Stimulated activated CD4-positive, alpha-beta T cell treated with anti-CD3 and anti-CD28 coated beads, Interleukin-4, amount 100 ng/mL, for 1 hour (primary cell): ENCODE measurements at places on chromosomes 1 and 21.

DNA sequence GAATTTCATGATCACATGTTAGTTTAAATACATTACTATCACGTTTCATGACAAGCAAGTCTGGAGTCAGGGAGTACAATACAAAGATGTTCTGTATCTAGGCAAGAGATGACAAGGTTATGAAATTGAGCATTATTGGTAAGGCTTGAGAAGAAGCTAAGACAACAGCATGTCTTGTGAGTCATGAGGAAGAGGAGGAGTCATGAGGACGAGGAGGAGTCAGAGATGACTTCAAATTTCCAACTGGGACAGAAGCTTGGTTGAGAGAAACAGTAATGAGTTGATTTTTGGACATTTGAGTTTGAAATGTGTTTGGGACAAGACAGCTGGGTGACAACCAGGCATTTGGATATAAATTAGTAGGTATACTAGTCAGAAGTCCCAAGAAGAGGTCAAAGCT, 4.3 kb upstream of the UBE2U start:
- no peak for DNase-seq

DNA sequence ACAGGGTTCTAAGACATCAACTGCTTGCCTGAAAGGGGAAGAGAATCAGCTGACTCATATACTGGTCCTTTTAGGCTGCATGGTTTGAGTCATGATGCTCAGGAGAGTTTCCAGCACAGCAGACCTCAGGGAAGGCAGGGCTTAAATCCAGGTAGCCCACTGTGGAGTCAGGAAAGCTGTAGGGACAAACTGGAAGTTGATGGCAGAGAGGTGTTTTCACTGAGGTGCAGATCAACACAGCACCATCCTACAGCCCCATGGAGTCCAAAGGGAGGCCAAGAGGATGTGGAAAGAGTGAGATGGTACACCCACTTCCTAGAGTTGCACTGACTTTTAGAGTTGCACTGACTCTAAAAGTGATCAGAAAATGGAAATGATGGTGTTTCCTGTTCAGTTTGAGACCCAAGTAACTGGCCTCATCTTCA, 252.4 kb upstream of the DUSP10 start:
- DNase-seq, result no peak

DNA sequence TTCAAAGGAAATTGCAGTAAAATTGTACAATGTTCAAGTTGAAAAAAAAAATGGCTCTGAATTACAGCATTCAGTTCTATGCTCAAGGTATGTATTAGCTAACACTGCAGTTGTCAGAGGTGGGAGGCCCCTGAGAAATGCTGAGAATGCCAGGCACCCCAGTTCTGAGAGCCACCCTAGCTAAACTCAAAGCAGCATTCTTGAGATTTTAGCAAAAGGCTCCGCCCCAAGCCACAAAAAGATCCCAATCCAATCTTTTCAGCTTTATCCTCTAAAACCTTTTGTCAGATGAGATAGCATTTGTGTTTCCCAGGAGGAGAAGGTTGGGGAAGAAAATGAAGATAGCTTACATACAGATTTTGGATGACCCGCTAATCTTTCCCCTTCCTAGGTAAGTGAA, 68.8 kb downstream of the SMYD2 start:
- DNase-seq, result no peak

GRCh38 chr1:88562991-88563390, 121.1 kb upstream of the PKN2 start:
- DNase-seq, result no peak

- no peak for DNase-seq
Observed at GRCh38 chr1:204909109-204909508, 38.4 kb downstream of the NFASC start.

DNA sequence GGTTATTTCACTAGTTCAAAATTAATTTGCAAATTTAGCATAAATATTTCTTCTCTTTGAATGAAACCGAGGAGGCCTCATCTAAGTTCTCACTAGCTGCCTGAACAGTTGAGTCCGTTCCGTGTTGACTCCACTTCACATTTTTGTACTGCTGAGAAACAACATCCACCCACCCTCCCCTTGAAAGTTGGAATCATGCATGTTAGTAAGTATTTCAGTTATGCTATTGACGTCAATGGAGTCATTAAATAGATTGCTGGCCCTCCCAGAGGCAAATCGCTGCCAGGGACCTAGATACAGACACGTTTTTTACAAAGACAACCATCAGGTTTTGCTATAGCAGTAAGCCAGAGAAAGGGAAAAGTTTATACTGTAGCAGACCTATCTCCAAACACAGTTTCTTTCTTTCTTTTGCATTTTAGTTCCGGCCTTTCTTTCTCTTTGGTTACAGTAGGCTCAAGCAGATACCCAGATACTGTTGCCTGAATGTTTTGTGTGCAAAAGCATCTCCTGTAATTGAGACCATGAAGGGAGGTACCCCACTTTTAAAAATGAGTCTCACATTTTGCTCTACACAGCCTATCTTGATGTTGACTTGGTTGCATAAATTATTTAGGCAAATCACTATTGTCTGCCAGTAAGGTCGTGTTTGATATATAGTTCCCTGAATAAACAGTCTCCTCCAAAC, 262.6 kb upstream of the SGIP1 start:
- peak; percentile 44 for DNase-seq

- no peak for DNase-seq
Observed at GRCh38 chr1:52706136-52706670, 8.1 kb upstream of the COA7 start.

GRCh38 chr1:106962591-106962990, 93.9 kb upstream of the PRMT6 start:
- no peak for DNase-seq

- no peak for DNase-seq
Observed at GRCh38 chr1:7786795-7787194, 2.7 kb downstream of the PER3 start.

- DNase-seq, result no peak
Observed at GRCh38 chr1:41659903-41660302, 175.4 kb upstream of the EDN2 start.

DNA sequence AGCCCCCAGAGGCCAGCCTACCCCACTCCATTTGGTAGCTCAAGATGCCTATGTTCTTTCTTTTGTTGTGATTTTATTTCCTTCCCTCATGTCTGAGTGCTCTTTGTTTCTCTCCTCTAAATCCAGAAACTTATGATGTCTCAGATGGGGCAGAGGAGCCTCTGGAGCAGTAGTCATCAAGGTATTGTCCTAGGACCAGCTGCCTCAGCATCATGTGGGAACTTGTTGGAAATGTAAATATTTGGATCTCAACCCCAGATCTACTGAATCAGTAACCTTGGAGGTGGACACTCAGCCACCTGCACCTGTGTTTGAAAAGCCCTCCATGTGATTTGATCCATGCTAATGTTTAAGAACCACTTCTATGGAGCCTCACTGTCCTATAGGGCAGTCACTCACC, 593.1 kb upstream of the PLXNA2 start:
- no peak for DNase-seq

DNA sequence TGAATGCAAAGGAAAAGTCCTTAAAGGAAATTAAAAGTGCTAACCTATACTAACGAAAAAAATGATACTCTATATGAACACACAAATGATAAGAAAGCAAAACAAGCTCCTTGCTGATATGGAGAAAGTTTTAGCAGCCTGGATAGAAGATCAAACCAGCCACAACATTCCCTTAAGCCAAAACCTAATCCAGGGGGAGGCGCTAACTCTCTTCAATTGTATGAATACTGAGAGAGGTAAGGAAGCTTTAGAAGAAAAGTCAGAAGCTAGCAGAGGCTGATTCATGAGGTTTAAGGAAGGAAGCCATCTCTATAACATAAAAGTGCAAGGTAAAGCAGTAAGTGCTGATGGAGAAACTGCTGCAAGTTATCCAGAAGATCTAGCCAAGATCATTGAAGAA, 3.4 kb downstream of the KRTAP23-1 start:
- DNase-seq, result no peak

- no peak for DNase-seq
Observed at GRCh38 chr1:167298325-167298724, 77.6 kb downstream of the POU2F1 start.

DNA sequence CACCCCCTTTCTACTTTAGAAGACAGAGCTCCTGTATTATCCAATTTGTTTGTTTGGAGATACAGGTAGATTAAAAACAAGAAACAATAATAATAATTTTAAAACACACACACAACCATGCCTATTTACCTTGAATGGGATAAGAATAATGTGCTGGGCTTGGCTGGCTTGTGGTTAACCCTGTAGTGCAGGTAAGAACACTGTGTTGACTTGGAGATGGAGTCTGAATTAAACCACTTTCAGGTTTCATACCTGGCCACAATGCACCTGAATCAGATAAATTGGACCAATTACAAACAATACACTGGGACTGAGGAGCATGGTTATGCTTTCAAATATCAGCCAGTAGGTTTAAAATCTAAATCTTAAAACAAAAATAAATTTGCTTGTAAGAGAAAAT, 60.8 kb downstream of the EYA3 start:
- DNase-seq, result no peak

DNA sequence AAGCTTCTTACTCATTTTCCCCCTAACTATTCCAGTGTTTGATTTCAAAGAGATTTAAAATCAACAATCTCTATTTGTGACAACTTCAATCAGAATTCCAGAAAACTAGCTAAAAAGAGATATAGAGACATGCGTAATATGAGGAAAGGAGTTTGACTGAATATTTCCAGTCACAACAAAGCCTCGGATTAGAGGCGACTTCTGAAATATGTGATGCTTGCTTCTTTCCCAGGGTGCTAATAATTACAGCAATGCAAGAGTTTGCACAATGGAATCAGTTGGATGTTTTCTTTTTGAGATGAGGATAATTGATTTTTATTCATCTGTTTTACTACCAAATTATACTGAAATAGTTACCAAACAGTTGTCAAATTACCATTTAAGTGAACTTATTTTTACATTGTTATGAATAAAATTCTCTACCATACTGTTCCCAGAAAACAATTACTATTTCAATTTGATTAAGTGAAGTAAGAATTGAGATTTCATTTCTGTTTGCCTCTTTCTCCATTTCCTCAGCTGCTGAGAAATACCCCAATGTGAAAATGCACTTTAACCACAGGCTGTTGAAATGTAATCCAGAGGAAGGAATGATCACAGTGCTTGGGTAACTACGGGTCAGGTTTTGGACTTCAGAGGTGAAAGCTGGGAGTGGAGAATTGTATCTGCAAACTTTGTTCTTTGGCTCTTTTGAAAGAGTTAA, 28.1 kb downstream of the KMO start:
- no peak for DNase-seq

- DNase-seq, result no peak
Observed at GRCh38 chr1:50559421-50559820, 136.2 kb upstream of the DMRTA2 start.

GRCh38 chr1:227092069-227092468, 152.0 kb downstream of the COQ8A start:
- no peak for DNase-seq

GRCh38 chr1:84598418-84598817, 24.2 kb upstream of the CTBS start:
- DNase-seq, result no peak

- DNase-seq, result no peak
Observed at GRCh38 chr21:43585924-43586413, 73.3 kb downstream of the HSF2BP start.

GRCh38 chr1:158180741-158181576, at the start of gene CD1D:
Gene CD1D (plus strand): TSS chr1:158180895. CDS start chr1:158181102, 207 bp downstream.
- DNase-seq, result no peak

GRCh38 chr1:43402089-43402865, 12.6 kb downstream of the SZT2 start:
- DNase-seq, result no peak

GRCh38 chr21:26809745-26810144, 35.5 kb downstream of the ADAMTS1 start:
- no peak for DNase-seq

DNA sequence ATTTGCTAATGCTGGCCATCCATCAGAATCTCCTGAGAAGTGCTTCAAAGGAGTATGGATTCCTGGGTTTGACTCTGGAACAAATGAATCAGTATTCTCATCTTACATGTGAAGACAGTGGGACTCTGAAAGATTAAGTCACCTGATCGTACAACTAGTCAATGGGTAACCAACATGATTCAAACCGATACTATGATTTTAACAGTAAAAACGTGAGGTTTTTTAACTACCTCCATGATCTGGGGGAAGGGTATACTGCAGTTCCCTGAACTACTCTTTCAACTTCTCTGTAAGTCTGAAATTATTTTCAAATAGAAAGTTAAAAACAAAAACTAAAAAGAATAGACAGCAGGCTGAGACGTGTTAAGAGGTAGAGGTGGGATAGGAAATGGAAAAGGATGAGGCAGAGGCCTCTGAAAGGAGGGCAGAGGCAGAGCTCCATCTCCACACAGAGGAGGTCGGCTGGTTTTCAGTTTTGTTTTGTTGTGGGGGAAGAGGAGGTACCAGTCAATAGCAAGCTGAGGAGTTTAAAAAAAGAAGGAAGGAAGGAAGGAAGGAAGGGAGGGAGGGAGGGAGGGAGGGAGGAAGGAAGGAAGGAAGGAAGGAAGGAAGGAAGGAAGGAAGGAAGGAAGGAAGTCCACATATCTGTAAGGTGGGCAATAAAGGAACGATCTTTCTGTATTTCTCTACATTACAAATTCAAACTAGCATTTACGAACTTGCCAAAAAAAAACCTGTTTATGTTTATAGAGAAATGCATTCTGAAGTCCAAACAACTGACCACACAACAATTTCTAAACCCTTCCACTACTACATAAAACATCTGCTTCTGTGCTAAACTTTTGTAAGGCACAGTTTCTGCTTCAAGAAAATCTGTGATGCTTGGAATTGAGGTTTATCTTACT, 213.1 kb downstream of the RERE start:
- DNase-seq, result peak; percentile 25

DNA sequence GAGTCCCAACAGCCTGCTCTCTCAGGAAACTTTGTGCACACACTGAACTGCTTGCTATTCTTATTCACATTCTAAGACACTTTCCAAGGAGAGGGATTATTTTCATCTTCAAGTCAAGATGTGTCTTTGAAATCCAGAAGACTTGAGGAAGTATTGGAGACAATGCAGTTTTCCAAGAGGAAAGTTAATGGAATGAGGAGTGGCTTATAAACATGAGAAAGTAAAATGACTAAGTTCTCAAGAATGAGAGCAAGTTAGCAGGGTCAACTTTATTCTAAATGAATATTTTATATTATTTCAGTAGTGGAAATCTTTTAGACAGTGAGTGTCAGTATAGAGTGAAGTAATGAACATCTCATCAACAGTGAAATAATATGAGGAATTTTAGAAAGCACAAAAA, 1239.3 kb downstream of the MRPL39 start:
- no peak for DNase-seq

DNA sequence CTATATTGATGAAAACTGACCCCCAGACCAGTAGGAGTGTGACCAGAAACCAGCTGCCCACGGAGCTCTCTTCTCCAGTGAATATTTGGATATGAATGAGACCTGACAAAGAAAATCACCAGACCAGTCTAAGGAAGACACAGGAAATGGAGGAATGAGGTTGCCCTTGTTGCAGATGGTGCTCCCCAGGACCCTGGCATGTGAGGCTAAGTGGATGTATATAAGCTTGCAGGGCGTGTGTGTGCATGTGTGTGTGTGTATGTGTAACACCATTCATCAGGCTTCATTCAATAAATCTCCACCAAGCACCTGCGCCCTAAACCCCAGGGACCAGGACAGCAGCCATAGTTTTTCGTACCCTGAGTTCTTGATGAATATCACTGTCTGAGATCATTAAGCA, 14.4 kb downstream of the PHLDA3 start:
- DNase-seq, result no peak

- DNase-seq, result no peak
Observed at GRCh38 chr1:67559222-67559700, 125.7 kb upstream of the GADD45A start.
